ENCODE measurements at places on chromosomes 16 and 17. TPM values are rescaled to one million over a fixed set of nuclear protein-coding genes. Genes with fewer than 3 reads are reported as not detected.

ZG16B gene
- 46.5 TPM for total RNA-seq

TANC2 gene
- 31.0 TPM for total RNA-seq

GRCh38 chr17:35725802-35726126 is 5.7 kb upstream of the RASL10B start:
- DNase-seq: no peak

- DNase-seq: no peak
Measured at GRCh38 chr16:49466881-49467280, 93.3 kb downstream of the C16orf78 start.

KRT17 gene
- total RNA-seq: 1.9 TPM

- DNase-seq: no peak
Measured at GRCh38 chr17:13952009-13952750, 117.1 kb upstream of the COX10 start.

DNA sequence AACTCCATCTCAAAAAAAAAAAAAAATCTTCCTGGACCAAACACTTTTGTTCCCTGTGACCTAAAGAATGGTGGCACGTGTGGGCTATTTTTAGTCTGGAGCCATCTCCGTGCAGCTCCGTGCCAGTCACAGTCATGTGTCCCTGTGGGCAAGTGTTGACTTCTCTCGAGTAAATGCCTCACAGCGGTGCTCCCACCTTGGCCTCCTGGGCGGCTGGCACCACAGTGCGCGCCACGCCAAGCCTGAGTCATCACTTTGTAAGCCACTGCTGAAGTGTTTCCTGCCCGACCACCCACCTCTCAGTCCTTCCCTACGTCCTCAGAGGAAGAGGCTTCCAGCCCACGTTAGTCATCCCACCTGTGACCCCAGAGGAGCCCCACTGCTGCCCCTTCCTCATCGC is 10.9 kb upstream of the HEXD start:
- DNase-seq: no peak

CARD14 gene
- 9.4 TPM for total RNA-seq

MEOX1 gene
- total RNA-seq: 10.5 TPM

ZNF385C gene
- 0.48 TPM for total RNA-seq

- no peak for DNase-seq
Measured at GRCh38 chr17:2435862-2436261, 35.0 kb upstream of the MNT start.

SDR42E2 gene
- not detected for total RNA-seq

DNA sequence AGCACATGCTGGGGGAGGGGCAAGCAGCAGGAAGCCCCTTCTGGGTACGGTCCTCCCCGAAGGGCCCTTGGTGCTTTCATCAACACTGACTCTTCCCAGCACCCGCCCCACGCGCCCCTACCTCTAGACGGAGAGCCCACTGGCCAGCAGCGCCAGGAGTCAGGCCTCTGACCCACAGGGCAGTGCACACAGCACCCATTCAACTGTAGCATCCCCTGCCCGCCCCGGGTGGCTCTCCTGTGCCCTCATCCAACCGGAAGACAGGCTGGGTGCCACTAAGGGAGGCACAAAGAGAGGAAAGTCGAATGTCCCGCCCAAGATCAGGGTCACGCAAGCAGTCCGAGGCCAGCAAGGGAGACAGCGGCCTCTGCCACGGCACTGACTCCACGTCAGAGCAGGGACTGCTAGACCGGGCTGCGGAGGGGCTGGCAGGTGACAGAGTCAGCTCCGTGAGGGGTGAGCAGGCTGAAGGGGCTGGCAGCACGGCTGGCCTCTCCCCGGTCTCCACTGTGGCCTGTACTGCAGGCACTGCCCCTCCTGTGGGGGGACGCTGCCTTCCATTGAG is 9.8 kb downstream of the MSRB1 start:
- DNase-seq: no peak

GRCh38 chr17:83034525-83034924 is 44.9 kb upstream of the METRNL start:
- DNase-seq: no peak

DNA sequence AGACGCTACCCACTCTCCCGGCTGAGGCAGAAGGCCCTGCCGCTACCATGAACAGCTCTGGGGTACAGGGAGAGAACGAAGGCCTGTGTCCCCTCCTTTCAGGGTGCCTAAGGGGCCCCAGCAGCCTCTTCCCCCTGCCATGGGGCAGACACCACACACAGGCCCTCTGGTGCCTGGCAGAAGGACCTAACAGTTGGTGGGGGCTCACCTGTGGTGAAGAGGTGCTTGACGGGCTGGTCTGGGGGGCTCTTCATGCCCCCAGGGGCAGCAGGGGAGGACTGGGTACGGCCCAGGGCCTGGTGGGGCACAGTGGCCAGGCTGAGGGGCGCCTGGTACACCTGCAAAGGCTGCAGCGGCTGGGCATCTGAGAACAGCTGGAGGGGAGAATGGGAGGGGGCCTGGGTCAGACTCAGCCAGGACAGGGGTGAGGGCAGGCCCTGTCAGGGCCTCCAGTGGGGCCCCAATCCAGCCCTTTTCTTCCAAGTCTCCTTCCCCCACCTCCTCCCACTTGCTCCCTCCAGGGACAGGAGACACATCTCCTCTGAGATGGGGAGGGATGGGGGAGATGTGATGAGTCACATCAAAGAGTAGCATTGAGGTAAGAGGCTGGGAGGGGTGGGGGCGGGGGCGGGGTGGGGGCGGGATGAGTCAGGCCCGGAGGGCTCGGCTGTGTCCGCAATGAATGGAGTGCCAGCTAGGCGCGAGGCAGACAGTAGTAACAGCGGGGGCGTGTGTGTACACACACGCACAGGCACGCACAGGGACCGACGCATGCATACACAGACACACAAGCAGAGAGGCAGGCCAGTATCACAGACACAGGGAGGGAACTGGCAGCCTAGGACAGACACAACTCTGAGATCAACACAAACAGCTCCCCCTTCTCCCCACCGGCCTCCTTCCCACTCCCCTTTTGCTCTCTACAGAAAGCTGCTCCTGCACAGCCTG is 16.1 kb downstream of the G6PC3 start:
- DNase-seq: no peak

- DNase-seq: peak; percentile 64
Measured at GRCh38 chr17:41697122-41697962, 8.7 kb downstream of the EIF1 start.

KRT33B gene
- not detected for total RNA-seq

DNA sequence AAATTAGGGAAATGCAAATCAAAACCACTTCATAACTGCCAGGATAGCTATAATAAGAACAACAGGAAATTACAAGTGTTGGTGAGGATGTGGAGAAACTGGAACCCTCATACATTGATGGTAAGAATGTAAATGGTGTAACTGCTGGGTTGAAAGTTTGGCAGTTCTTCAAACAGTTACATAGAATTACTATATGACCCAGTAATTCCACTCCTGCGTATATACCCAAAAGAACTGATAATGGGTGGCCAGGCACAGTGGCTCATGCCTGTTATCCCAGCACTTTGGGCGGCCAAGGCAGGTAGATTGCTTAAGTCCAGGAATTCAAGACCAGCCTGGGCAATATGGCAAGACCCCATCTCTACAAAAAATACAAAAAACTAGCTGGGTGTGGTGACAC is 4.5 kb upstream of the CMTM4 start:
- no peak for DNase-seq

SLC38A8 gene
- not detected for total RNA-seq

DNA sequence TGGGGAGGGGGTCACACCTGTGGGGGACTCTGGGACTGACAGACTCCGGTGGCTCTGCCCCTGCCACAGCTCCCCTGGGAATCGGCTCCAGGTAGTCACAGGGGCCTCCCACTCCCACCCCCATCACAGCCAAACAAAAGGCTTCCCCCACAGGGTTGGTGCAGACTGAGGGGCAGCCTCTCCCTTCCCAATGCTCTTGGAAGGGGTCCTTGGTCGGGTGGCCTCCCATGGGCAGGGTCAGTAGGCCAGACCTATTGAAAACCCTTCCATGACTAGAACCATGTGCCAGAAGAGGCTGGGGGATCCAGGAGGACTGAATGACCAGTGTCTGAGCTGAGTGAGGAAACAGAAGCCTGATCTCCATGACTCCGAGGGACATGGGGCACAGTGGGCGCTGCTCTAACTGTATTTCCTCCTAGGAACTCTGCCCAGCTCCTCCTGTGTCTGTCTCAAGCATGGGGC is 28.6 kb downstream of the TK2 start:
- DNase-seq: no peak

CNGB1 gene
- not detected for total RNA-seq

- no peak for DNase-seq
Measured at GRCh38 chr16:27754788-27755690, 205.1 kb downstream of the KATNIP start.

GRCh38 chr16:53773881-53774280 is 69.9 kb downstream of the FTO start:
- no peak for DNase-seq

DNA sequence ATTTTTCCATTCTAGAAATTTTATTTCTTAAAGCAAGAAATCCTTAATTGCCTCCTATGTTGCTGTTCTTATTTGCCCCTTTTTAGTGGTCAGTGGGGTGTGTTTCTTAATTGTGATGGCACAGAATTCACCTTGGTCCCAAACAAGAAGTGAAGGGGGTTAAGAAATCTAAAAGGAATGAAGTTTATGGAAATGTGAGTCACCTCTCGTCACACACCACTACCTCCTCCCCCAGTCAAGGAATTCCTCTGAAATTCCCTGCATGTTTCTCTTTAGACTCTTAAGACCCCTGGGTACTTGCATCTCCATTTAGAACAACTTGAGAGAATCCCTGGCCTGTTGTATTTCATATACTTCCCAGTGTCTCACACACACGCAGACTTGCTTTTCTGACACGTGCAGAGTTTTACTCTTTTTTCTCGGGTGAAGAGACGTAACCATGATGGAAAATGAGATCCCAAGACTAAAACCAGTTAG is 247.4 kb downstream of the PRKCA start:
- no peak for DNase-seq

RNF151 gene
- 0.98 TPM for total RNA-seq

DOC2A gene
- 0.48 TPM for total RNA-seq

TP53TG3 gene
- total RNA-seq: not detected

OR1F1 gene
- not detected for total RNA-seq

TNS4 gene
- total RNA-seq: 52.2 TPM

DNA sequence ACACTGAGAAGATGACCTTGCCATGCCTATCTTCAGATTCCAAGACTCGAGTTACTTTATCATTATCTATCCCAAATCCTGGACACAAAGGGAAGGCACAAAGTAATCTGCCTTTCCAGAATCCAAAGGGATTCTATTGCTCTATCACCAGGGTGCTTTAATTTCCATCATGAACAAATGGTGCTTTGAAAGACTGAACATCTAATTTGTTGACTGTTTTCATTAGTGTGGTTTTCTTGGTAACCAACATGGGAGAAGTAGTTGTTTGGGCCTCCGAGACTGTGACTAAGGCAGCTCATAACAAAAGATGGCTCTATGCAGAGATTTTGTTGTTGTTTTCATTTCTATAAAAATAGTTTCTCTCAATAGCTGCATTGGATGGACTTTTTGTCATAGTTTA is 441.0 kb upstream of the SOX9 start:
- DNase-seq: no peak

RGS11 gene
- 7.5 TPM for total RNA-seq

DNA sequence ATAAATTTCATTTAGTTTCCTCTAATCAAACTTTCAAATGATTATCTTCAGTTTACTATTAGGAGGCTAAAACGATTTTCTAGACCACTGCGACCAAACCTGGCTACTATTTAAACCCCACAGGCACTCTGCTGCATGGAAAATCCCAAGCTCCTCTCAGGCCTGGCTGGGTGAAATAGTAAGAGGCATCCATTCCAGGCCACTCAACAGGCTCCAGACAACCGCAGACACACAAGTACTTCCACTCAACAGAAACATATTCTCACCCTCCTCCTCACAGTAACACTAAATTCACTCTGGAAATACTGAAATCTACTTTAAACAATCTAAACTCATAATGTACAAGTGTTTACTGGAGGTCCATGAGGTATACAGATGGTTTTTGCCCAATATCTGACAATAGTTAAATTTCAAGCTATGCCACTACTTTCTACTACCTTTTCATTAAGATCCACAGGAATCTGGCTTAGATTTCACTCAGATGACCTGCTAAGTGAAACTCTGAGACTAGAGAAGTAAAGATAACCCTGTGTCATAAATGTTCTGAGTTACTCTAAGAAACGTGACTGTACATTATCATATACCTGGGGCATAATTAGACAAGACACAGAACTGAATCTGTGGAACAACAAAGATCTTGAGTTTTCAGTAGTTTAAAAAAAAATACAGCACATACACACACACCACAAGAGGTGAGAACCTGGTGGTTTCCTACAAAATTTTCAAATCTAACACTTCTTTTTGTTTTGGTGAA is 10.4 kb downstream of the VPS53 start:
- no peak for DNase-seq

GRCh38 chr17:75853433-75853832 is 1.7 kb downstream of the WBP2 start:
- DNase-seq: no peak

CCL2 gene
- 26.5 TPM for total RNA-seq

- DNase-seq: no peak
Measured at GRCh38 chr16:183005-183404, 2.7 kb downstream of the HBQ1 start.

PCGF2 gene
- 6.4 TPM for total RNA-seq

GUCY2D gene
- total RNA-seq: not detected

CLDN6 gene
- not detected for total RNA-seq

DNA sequence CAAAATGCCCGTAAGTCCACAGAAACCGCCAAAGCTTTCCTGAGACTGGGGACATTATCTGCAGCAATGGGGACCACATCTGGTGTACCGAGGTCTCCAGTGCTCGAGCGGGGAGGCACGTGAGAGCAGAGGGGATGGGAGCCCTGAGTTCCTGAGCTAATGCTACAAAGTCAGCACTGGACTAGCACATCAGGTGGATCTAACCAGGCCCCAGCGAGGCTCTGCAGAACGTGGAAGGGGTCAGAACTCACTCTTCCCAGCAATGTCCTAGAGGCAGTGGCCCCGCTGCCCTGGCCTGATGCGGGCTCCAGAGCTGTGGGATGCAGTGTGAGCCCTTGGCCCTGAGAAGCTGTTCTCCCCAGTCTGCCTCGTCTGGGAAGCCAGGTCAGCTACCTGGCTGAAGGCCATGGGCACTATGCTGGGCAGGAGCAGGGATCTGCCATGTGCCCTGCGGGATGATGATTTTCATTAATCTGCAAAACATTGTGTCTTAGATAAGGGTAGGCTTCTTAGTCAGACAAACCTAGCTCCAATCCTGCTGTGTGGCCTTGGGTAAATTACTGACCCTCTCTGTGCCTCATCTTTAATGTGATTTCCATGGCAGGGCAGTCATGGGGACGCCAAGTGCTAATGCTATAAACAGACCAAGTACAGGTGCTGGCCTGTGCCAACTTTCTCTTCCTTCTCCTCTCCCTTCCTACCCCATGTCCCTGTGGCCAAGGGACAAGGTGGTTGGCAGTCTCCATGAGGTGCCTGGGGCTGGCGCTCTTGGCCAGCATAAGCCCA is 40.1 kb upstream of the SLC38A10 start:
- DNase-seq: no peak

Data from breast epithelium (tissue), 4 donors.